ENCODE measurements at places on chromosomes 16 and 17.

GRCh38 chr16:85836706-85837582 is 37.4 kb downstream of the COX4I1 start:
- DNase-seq = no peak

- DNase-seq = no peak
Observed at GRCh38 chr16:21021316-21021715, 120.7 kb downstream of the LYRM1 start.

DNA sequence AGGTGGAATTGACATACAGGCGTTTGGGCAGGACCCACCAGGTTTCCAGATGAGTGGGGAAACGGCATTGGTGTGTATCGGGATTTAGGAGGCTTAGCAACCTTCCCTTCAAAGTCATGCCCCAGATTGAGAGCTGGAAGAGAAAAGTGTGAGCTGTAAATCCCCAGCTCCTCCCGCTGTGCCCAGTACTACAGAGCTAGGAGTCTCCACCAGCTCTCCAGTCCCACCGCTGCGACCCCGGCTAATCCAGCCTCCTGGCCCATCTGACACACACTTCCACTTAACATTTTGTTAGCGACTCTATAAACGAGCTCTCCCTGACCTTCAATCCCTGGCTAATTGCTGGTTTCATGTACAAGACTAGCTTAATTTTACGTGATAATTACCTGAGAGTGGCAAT is 29.9 kb upstream of the LHX1 start:
- DNase-seq = no peak

DNA sequence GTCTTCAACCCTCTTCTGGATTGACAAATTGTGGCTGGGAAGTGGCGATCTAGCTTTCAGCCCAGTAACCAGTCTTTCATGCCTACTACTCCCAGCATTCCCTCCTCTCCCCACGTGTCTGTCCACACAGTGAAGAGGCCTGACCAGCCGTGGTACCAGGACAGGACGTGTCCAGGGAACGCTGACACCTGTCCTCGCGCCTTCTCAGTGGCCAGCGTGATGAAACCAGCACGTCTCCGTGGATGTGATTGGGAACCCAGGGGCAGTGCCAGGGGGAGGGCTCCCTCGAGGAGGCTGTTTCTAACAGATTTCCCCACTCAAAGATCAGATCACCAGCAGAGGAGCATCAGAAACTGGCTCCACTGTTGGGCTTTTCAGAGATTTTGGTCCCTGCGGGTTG is 69.1 kb downstream of the RPA1 start:
- DNase-seq = no peak

DNA sequence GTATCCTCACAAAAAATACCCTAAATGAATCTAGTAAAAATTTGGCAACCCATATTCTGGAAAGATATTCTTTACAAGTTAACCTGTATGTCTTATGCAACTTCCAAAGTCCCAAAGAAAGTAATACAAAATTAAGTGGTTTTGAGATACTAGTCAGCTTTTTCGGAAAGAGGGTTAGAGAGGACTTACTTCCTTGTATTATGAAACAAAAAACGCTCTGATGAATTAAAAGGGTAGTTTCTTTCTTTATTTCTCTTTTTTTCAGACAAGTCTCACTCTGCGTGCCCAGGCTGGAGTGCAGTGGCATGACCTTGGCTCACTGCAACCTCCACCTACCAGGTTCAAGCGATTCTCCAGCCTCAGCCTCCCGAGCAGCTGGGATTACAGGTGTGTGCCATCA is 51.6 kb downstream of the KANSL1 start:
- DNase-seq = no peak

GRCh38 chr17:3035256-3035967 is 28.0 kb downstream of the OR1D5 start:
- no peak for DNase-seq

DNA sequence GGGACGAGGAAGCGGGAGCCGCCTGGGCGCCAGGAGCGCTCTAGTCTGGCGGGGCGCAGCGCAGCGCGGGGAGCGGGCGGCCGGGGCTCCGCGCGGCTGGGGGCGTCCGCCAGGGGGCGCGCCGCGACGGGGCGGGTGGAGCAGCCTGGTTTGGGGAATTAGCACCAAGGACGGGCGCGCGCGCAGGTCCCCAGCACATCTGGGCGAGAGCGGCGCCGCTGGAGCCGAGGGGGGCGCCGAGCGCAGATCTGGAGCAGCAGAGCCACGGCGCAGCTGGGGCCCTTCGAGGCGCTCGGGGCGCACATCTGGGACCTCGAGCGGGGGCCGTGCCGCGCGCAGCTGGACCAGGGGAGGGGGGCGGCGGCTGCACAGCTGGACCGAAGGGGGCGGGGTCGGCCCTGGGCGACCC is at the start of gene NXPH3:
Gene NXPH3, plus strand, starts transcription at position 193 of the 409 bp plus-strand sequence. CDS start 349 bp downstream, outside the sequence.
- peak; percentile 59 for DNase-seq

DNA sequence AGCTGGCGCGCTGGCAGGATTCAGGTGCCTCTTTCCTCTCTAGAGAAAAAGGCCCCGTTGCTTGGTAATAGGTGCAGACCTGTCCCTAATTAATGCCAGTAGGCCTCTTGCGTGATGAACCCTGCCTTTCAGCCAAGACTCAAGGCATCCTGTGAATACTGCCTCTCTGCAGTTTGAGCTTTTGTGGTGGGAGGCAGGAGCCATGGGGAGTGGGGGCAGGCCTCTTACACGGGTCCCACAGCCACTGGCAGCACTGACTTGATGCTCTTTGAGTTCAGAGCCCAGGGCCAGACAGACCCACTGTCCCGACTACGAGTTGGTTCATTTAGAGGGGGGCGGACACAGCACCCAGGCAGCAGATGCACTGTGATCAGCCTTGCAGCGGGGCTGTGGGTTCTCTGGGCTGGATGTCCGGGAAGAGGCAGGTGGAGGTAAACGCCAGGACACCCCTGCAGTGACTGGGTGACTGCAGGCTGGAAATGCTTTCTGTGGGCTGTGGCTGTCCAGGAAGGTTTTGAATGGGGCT is 237.0 kb downstream of the SEC14L1 start:
- DNase-seq = no peak

- DNase-seq = no peak
Observed at GRCh38 chr16:12903407-12904328, 2.3 kb downstream of the SHISA9 start.

DNA sequence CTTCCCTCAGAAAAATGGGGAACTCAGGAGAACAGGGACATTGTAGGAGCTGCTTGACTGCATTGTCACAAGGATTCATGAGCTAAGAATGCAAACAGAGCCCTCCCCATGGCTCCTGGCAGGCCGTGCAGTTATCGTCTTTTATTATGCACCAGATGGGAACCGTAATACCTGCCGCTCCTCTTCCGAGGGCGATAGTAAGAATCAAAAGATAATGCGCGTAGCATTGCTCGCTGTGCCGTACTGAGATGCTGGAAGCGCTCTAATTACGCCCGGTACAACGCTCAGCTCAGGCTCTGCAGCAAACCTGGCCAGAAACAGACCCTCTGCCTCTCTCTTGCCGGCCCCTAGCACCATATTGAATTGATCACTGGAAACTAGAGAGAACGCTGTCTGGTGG is 87.1 kb upstream of the PLCG2 start:
- DNase-seq = no peak

- DNase-seq = no peak
Observed at GRCh38 chr16:80804526-80805383, at the start of gene CDYL2. Gene CDYL2, minus strand, starts transcription at chr16:80804598. Its CDS starts 425 bp downstream, at chr16:80804173.

GRCh38 chr17:59753522-59754467 is 46.3 kb downstream of the VMP1 start:
- peak; percentile 90 for DNase-seq
